GM12865 (cell line): ENCODE measurements at places on chromosomes 4 and X.

GRCh38 chr4:117965622-117966021 lies 68.7 kb upstream of the NDST3 start:
- no peak for DNase-seq

DNA sequence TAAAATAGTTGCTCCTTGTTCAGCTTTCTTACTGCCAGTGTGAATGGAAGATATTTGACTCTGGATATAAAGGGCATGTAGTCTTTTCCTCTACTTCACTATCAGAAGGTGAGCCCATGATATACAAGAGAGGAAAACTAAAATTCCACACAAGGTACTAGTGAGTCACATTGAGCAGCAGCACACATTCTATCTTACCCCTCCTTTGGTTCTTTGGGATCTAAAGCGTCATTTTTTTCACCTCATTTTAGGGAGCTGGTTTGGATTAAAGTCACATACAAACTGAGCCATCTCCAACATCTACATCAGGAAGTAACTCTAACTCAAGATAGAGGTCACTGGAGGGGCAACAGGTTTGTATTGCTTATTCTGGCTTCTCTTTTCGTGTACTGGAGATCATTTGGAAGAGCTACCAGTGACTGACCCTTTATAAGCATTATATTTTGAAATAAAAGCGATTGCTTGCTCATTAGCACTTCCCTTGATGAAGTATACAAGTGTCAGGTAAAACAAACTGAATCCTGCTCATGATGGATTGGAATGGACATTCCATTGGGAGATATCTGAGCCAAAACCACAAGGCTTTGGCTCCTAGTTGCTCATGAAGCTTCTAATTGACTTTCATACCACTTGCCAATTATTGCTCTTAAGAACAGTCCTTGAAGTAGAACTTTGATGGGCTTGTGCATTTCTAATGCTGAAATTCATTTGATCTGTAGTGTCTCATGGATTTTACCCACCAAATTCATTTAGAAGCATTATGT lies 124.1 kb downstream of the SPCS3 start:
- DNase-seq, result no peak

GRCh38 chr4:26206339-26206738 lies 114.5 kb upstream of the RBPJ start:
- DNase-seq, result no peak

DNA sequence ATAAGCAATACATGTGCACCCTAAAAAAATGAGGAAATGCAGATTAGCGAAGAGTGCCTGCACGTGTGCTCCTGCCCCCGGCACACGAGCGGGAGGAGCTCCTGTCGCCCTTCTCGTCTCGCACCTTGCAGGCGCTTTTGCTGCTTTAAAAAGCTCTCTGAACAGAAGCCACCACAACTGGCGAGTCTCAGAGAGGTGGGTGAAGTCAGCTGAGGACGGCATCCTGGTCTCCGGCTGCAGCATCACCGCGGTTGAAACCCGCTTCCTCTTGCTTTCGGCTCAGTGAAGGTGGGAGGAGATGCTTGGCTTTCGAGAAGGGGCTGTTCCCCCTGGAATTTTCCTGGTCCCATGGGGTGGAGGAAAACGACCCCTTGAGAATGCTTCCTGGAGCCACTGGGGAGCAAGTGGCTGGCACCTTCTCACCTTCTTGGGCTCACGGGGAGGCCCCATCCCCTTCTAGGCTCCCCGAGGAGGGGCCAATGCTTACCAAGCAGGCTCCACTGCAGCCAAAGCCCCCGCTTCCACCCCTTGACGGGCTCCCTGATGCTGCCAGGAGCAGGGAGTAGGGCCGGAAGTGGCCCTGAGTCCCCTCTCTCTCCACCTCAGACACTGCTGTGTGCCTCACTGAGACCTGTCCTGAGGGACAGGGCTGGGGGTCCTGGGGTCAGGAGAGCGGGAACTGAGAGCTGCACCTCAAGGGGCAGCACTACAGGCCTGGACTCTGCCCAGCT lies 29.2 kb upstream of the MXD4 start:
- peak; percentile 55 for DNase-seq

DNA sequence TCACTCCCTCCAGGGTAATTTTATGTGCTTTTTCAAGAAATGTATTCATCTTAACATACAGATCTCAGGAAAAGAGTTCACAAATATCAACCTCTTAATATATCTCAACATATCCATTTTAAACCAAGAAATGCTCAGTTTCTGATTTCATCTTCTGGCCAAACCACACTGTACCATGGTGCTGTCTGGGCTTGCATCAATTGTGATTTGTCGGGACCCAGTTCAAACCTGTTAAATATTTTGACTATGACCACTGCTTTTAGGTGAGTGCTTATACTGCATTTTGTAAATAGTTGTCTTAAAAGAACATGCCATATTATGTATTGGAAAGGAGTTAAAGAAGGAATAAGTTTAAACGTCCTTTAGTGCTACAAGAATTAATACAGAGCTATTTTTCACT lies 352.1 kb downstream of the SPOCK3 start:
- DNase-seq, result no peak

- DNase-seq, result no peak
Observed at GRCh38 chrX:68998716-68999115, 166.5 kb downstream of the PJA1 start.

DNA sequence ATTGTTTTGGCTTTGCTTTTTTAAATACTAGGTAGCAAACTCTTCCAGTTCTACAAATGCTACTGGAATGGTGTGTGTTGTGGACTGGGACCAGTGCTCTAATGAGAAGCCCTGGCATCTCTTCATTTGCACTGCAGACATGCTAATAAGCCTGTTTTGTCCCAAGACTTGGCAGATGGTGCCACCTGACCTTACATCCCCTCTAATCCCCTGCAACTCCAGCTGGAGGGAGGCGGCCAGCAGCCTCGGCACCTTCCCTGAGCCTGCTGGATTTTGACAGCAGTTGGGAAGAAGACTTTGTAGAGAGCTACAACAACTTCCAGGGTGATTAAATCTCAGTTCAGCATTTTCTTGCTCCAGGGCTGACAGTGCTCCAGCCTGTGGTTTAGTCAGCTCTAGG lies 200.0 kb downstream of the DCLK2 start:
- no peak for DNase-seq

DNA sequence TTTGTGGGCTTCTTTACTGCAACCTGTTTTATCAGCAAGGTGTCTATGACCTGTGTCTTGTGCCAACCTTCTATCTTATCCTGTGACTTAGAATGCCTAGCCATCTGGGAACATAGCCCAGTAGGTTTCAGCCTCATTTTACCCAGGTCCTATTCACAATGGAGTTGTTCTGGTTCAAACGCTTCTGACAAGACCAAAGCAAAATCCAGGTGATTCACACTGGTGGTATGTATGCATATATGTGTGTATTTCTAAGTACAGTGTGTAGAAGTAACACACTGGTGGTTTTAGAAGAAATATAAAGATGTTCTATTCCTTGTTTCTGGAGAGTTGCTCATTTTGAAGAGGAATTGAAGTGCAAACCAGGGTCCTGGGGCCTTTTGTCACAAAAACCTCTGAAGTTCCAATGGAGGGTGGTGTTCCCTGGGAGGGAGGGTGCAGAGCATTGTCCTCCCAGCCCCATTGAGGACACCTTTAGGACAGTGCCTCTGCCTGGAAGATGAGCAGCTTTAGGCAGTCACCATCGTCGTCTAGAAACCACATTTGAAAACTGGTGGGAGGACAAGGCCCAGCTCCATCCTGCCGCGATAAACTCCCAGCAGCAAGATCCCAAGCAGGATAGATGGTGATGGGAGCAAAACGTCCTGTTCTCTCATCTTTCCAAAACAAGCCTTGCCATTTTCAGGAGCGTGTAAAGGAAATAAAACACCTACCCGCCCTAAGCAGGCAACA lies 191.4 kb downstream of the TSPAN5 start:
- DNase-seq, result no peak
